ENCODE measurements at places on chromosomes 1 and 21.
A peak's percentile ranks its signal among the peaks of the same experiment; 100 is the strongest.

DNA sequence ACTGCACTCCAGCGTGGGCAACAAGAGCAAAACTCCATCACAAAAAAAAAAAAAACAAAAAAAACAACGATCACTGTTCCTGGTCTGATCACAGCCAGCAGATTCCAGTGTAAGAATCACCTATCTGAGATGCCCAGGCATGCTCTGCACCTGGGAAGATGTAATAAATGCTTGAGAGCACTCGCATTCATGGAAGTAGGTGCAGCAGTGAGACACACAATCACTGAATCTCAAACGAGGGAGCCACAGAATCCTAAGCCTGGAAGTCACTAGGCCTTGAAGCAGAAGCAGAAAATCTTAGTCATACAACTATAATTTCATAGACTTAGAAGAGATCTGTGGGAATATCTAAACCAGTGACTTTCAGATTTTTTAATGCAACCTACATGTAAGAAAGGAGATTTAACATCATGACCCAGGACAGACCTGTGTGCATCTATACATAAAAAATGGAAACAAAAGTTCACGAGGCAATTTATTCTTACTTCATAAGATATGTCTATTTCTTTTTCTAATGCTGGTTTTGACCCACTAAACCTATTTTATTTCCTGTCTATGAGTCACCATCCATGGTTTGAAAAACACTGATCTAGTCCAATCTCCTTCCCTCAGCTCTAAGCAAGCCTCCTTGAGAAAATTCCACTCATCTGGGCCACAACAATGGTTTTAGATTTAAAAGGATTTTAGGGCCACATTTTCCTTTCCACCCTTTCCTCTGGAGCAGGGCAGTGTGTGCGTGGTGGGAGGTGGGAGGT lies 30.4 kb downstream of the RIMS3 start:
- DNase-seq: no peak

GRCh38 chr1:84077476-84078107 lies 66.5 kb upstream of the PRKACB start:
- no peak for DNase-seq

- DNase-seq: peak; percentile 62
Observed at GRCh38 chr1:236099355-236099974, 34.6 kb upstream of the NID1 start.

DNA sequence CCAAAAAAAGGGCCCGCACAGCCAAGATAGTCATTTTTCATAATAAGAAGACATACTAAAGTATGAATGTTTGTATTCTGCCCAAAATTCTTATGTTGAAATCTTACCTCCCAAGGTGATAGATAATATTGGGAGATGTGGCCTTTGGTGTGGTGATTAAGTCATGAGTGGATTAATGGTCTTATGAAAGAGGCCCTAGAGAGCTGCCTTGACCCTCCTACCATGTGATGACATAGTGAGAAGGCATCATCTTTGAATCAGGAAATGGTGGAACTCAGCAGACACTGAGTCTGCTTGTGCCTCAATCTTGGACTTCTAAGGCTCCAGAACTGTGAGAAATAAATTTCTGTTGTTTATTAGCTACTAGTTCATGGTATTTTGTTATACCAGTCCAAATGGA lies 11.8 kb upstream of the RNPC3 start:
- no peak for DNase-seq

- DNase-seq: no peak
Observed at GRCh38 chr1:24932284-24932683, 2.2 kb upstream of the RUNX3 start.

GRCh38 chr1:171248841-171249240 lies 547 bp downstream of the FMO1 start:
- DNase-seq: no peak

DNA sequence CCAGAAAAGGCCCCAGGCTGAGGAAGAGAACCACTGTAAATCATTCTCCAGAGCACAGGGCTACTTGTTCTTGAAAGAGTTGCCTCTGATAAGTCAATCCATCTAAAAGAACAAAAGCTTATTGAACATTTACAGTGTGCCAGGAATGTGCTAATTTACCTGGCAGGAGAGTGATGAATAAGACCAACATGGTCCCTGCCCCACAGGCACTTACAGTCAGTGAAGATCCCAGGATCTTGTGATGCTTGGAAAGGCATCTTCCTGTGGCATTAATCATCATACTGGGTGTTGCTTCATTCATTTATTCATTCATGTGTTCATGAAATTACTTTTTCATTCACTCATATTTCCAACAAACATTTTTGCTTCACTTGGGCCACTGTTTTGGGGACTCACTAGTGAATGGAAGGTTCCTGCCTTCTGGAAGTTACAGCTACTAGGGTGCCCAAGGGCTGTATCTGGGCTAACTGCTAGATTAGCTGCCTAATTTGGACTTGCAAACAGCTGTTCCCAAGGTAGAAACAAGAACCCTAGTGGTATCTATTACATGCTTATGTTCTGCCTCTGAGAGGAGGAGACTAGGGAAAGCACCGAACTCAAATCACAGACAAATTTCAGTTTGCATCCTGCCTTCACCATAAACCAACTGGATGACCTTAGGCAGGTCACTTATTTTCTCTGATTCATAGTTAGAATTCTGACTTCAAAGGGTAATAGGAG lies 133.5 kb downstream of the CLIC6 start:
- DNase-seq: no peak
